ENCODE measurements at places on chromosomes 12 and 14.
A peak's percentile ranks its signal among the peaks of the same experiment; 100 is the strongest.

DNA sequence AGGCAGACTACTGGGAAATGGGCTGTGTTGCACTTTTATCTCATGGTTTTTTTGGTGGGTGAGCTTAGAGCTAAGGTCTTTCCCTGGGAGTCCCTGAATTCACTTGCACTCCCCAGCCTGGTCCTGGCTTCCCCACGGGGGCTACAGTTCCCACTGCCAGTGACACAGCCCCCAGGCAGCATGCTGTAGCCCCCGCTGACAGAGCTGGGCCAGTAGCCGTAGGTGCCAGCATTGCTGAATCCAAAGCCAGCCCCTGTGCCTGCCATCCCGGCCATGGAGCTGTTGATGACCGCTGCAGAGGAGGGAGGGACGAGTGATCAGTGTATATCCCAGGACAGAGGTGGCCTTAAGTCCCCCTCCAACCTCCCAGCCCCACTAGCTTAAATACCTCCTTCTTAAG, 6.9 kb upstream of the KRT72 start:
- no peak for DNase-seq

DNA sequence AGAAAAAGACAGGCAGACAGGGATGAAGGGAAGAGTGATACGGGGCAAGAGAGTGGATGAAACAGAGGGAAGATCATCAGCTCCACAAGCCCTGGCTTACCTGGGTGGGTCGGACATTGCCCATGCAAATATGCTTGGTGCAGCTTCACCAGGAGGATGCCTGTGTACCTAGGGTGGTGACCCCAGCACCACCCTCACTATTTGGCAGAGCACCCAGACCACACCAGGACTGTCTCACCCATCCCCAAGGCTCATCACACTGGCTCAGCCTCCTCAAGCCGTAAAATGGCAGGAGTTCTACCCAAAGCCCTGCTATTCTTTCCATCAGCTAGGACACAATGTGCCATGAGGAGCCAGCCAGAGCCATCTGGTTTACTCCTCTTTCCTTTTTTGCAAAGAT, 3.0 kb downstream of the GALNT8 start:
- no peak for DNase-seq

GRCh38 chr14:100608586-100609330, 21.5 kb upstream of the BEGAIN start:
- no peak for DNase-seq

- DNase-seq: peak; percentile 19
These were observed 31.9 kb downstream of the GUCY2C start for GRCh38 chr12:14664434-14665023.

- DNase-seq: no peak
These were observed 241.4 kb upstream of the PDZRN4 start for GRCh38 chr12:40946612-40947194.

- DNase-seq: no peak
These were observed 27.2 kb downstream of the PROX2 start for GRCh38 chr14:74848768-74849167.

DNA sequence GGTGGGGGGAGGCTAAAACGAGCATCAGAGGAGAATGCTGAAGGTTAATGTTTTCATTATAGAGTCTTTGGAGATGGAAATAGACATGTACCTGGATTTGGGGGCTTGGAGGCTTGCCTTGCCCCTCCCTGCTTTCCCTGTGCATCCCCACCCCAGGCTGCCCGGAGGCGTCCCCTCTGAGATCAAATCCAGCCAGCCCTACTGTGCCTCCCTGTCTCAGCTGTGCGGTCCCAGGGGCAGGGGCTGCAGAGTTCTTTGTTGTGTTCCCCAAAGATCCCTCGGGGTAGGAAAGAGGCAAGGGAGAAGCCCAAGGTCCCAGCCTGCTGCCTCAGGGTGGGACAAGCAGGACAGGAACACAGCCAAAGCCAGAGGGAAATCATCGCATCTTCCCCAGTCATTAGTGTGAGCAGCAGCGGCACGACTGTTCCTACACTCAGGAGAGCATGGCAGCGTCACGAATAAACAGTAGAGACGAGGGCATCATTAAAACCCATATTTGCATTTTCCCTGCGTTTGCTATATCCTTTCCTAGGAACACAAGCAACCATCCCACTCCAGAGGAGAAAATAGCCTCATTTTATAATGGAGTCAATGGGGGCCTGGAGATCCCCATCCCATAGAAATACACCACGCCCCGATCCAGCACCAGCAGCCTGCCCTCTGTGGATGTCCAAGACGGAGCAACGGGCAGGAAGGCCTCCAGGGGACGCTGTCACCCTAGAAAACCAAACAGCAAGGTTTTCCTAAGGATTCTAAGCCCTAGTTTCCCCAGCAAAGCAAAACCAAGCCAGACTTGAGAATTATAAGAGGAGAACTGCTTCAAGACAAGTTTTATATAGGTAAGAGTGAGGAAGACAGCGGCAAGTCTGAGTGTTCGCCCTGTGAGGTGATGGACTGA, 32.4 kb downstream of the ANO2 start:
- no peak for DNase-seq

DNA sequence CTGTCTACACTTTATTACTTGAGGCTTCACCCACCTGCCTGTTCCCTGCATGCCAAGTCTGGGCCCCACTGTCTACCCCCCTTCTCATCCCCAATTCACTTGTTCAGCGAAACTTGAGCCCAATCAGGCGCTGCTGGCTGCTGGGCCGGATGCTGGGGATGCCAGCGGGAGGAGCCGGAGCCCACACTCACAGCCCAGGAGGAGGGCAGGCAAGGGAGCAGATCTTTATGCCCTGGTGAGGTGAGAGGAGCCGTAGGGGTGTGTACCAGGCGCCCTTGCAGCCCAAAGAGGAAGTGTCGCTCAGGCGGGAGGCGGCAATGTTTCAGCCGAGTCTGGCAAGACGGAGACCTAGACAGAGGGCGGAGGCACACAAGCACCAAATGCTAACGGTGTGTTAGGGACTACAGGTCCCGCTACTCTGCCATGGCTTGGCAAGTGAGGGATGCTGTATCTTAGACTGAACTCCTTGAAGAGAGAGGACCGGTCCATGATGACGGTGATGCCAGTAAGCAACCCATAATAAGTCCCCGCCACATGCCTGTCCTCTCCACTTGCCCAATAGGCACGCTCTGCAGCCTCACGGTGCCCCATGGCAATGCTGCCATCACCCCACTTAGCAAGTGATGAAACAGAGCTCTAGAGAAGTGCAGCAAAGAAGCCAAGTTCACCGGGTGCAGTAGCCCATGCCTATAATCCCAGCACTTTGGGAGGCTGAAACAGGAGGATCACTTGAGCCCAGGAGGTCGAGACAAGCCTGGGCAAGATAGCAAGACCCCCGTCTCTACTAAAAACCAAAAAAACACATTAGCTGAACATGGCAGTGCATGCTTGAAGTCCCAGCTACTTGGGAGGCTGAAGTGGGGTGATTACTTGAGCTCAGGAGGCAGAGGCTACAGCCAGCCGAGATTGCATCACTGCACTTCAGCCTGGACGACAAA, 41.6 kb downstream of the LRRC74A start:
- no peak for DNase-seq

DNA sequence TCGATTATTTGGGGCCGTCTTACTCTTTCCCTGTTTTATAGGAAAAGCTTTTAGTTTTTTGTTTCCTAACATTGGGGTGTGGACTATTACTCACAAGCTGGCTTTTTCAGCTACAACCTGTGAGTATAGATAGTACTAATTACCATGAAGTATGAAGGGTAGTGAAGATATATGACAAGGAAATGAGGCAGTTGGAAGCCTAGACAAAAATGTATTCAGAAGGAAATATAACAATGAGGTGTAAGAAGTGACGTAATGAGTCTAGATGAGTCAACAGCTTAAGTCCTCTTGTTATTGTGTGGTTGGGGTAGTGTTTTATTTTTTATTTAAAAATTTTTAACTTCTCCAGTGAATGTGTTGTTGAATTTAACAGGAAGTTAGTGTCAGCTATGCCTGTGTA, 804.5 kb downstream of the NRXN3 start:
- DNase-seq: no peak

DNA sequence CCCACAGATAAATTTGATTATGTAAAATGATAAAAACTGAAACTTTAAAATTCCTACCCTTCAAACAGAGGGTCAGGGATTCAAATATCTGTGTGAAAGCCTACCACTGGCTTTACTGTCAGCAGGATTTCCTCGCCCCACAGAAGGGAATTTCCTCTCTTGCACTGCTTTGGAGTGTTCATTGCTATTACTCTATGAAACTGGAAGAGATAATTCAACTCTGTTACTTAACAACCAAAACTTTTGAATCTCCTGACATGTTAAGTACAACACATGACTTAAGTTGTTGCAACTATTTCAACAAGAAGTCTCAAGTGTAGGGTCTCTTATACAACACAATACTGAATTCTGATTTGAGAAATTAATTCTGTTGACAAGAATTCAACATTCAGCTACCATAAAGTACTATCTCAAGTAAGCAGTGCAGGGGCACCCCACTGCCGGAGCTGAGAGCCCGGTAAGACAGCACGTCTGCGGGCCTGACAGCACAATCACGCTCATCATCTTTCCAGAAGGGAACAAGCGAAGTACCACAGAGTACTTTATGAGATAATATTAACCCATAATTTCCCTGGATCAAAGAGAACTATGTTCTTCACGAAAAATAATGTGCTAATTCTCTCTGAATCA, 22.9 kb downstream of the DICER1 start:
- DNase-seq: no peak

DNA sequence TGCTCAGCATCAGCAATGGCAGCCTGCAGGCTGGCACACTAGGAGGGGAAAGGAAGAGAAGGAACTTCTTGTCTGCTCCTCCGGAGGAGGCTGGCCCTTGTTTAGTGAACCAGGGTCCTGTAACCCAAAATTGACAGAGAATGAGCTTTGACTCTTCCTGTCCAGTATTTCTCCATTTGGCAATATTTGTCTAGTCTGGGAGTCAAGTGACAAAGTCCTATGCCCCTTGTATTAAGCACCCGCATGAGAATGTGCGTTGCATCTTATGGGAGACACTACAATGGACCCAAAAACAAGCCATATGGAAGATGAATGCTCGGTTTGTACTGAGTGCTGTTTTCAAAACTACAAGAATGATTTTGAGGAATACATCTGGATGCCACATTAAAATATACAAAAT, 3.8 kb downstream of the KRT6C start:
- no peak for DNase-seq

DNA sequence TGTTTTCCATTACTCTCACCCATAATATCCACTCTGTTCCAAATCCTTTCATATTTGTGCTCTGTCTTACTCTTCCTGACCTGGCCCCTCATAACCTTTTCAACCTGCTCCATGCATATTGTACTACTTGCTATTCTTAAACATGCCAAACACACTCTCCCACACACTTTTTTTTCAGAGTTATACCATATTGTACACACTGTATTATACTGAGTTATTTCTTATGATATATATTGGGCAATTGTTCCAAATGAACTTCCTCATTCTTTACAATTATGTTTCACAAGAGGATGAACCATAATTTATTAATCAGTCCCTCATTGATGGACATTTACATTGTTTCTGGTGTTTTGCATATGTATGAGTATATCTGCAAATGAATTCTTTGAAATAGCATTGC, 18.5 kb downstream of the ATL1 start:
- DNase-seq: no peak

DNA sequence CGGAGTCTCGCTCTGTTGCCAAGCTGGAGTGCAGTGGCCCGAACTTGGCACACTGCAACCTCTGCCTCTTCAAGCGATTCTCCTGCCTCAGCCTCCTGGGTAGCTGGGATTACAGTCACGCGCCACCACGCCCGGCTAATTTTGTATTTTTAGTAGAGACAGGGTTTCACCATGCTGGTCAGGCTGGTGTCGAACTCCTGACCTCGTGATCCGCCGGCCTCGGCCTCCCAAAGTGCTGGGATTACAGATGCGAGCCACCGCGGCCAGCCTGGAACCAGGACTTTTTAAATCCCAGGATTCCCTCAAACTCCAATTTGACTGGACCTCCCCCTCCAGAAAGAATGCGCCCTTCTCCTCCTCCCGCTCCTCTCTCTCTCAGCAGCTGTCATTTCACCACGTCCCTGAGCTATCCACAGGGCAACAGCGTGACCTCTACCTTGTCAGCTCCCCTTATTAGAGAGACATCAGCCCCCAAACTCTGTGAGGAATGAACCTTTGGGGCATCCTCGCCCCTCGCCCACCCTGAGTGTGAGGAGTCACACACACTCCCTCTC, 2.0 kb downstream of the ESYT1 start:
- DNase-seq: no peak

DNA sequence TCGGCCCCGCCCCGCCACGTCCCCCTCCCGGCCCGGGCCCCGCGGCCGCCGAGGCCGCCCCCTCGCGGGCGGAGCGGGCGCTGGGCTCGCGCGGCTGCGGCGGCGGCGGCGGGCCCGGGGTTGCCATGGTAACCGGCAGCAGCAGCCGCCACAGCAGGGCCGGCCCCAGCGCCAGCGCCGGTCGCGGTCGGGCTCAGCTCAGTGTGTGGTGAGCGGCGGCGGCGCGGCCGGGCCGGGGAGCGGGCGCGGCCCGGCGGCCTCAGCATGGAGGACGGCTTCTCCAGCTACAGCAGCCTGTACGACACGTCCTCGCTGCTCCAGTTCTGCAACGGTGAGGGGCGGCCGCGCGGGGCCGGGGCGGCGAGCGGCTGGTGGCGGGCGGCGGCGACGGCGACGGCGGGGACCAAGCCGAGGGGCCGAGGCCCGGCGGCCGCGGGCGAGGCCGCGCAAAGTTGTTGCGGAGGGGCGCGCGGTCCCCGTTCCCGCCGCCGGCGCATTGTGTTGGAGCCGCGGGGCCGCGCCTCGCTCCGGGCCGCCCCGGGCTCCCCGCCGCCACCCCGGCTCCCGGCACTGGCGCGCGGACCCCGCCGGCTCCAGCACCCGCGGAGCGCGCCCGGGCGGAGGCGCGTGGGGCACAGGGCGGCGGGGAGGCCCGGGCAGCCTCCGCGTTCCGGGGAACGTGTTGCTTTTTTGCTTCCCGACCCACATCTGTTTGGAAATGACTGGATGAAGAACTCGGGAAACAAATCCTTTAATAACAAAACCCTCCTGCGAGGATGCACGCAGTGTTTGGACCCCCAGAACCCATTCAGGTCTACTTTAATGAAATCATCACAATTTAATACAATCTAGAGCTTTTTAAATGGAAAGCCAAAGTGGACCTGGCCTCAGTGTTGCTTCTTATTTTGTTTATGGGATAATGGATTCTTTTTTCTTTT, at the start of gene EML1:
Gene EML1 (plus strand): TSS at position 201 of the 938 bp plus-strand sequence. CDS start 64 bp downstream, at position 265.
- DNase-seq: peak; percentile 40

GRCh38 chr14:103121846-103122584, 1.2 kb upstream of the TNFAIP2 start:
- no peak for DNase-seq

DNA sequence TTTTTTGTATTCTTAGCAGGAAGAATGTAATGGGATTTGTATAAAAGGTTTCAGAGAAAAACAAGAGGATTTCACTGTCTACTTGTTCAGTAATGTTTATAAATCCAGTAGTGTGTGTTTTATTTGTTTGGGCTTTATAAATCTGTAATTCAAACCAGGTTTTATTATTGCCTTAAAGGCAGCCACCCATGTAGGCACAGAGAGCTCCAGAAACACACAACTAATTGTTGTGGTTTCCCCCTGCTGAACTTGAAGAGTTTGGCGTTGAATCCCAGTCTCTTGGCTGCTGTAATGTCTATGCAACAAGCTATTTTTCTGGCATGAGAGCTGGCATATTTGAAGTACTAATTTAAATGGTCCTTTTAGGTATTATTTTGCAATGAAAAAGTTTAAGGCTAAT, 63.4 kb upstream of the SLCO1C1 start:
- DNase-seq: no peak

All from stimulated activated CD4-positive, alpha-beta T cell treated with anti-CD3 and anti-CD28 coated beads, Interleukin-15, amount 100 ng/mL, for 48 hours (primary cell).